Sigmoid colon (tissue), 7 donors: ENCODE measurements at places on chromosomes 11 and 22. TPM values are rescaled to one million over a fixed set of nuclear protein-coding genes. Genes with fewer than 3 reads are reported as not detected.

SLC6A5 gene
- not detected for total RNA-seq

- H3K27me3 ChIP-seq: no peaks in the 10 kb centered on the region
- H3K4me3 ChIP-seq: no peak overlapping the region
- H3K27ac ChIP-seq: no peak overlapping the region
- no peaks in the 10 kb centered on the region for H3K4me1 ChIP-seq
- DNase-seq: no peak
Observed at GRCh38 chr11:45995342-45995734, 72.9 kb downstream of the LARGE2 start.

- peaks cover 20% of the 10 kb centered on the region for H3K4me1 ChIP-seq
- H3K4me3 ChIP-seq: no peak overlapping the region
- H3K36me3 ChIP-seq: peaks cover 31% of the 10 kb centered on the region
- no peaks in the 10 kb centered on the region for H3K27me3 ChIP-seq
Observed at GRCh38 chr11:65776196-65776595, 4.6 kb downstream of the AP5B1 start.

DNA sequence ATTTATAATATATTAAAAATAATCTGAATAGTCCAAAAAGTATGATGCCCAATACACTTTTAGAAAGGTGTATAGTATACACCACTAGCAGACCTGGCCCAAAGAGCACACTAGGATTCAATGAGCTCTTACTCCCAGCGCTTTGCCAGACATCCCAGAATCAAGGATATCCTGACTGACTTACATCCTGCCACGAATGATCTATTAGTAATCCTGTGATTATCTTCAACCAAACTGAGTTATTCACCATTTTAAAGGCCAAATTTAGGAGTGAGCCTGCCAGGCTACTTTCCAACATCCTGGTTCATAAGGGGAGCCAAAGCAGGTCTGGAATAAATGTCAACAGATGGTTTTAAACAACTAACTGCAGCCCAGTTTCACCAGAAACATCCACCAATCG is 60.8 kb upstream of the FAM181B start:
- no peak overlapping the region for H3K4me3 ChIP-seq
- no peak for DNase-seq
- no peaks in the 10 kb centered on the region for H3K36me3 ChIP-seq
- H3K27me3 ChIP-seq: no peaks in the 10 kb centered on the region
- no peak overlapping the region for H3K27ac ChIP-seq
- H3K4me1 ChIP-seq: no peaks in the 10 kb centered on the region

GRCh38 chr22:46482056-46482675 is 55.3 kb downstream of the CELSR1 start:
- H3K27me3 ChIP-seq: peaks cover 6% of the 10 kb centered on the region
- no peak overlapping the region for H3K4me3 ChIP-seq
- no peaks in the 10 kb centered on the region for H3K36me3 ChIP-seq
- H3K27ac ChIP-seq: no peak overlapping the region
- DNase-seq: no peak

- peak overlapping the region; percentile 96 for H3K27ac ChIP-seq
- peaks cover 41% of the 10 kb centered on the region for H3K4me1 ChIP-seq
- H3K4me3 ChIP-seq: peak overlapping the region; percentile 60
- no peak for DNase-seq
Observed at GRCh38 chr22:49936973-49937757, 18.7 kb downstream of the CRELD2 start.

DNA sequence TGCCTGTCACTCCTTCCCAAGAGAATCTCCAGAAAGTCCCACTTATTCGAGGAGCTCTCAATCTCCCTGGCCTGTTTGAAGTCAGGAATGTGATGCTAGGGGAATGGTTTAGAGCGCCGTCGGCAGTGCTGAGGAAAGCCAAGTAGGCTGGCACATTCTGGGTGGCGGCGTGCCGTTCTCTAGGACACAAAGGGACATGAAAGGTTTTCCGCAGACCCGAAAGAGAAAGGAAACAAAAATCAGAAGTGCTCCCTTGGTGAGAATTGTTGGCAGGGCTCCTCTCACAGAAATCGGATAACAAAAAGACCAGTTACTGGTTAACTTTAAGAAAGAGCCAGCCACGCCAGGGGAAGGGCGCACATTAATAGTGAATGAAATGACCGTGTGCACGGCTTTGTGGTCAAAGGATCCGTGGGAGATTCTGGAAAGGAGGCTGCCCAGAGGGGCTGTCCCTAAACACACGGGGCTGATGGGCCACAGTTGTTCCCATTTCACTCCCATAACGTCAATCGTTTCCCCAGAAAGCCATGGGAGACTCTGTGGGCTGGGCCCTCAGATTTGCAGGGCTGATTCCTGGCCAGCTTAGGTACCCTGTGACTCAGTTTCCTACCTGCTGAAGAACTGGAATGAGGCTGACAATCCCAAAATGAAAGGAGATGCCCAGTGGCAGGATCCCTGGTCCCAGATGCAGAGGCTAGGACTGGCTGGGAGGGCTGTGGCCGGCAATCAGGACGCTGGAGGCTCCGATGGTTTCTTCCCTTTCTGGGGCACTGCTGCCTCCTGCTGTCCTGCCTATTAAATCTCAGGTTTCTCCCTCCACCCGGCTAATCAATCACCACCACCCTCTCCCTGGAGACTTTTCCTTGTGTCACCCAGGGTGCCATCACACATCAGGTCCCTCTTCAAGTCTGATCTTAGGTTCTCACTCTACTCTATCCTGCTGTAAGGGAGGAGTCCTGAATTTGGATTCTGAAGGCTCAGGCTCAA is 82.3 kb downstream of the RCN1 start:
- H3K27me3 ChIP-seq: peaks cover 3% of the 10 kb centered on the region
- H3K27ac ChIP-seq: no peak overlapping the region
- H3K4me1 ChIP-seq: no peaks in the 10 kb centered on the region
